Esophagus squamous epithelium (tissue), 5 donors: ENCODE measurements at places on chromosomes 16 and 17.

- no peak for DNase-seq
These were observed 10.8 kb downstream of the TAT start for GRCh38 chr16:71565812-71566700.

DNA sequence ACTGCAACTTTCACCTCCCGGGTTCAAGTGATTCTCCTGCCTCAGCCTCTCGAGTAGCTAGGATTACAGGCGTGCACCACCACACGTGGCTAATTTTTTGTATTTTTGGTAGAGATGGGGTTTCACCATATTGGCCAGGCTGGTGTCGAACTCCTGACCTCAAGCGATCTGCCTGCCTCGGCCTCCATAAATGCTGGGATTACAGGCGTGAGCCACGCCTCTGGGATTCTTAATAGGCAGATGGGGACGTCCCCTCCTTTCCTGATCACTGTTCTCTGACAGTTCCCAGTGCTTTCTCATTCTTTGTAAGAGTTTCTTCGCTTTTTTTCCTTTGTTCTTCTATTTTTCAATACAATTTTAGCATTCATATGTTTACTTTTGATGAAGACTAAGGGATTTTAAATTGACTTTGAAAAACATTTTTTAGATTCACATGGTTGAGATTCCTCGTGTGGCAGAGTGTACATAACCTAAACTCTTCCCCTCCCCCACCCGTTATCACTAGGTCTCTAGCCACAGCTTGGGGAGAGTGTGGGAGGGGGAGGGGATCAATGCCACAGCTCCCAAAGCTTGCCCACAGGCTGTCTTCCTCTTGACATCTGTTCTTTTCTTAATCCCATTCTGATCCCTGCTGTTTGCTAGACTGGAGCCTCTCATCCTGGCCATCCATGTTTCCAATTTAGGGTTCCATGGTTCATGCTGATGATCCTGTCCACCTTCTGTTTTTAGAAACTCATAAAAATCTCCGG, 11.0 kb downstream of the ADORA2B start:
- no peak for DNase-seq

- DNase-seq, result no peak
These were observed 73.3 kb downstream of the XYLT1 start for GRCh38 chr16:17397499-17397891.

- no peak for DNase-seq
These were observed 5.9 kb downstream of the GIT1 start for GRCh38 chr17:29583324-29584248.

DNA sequence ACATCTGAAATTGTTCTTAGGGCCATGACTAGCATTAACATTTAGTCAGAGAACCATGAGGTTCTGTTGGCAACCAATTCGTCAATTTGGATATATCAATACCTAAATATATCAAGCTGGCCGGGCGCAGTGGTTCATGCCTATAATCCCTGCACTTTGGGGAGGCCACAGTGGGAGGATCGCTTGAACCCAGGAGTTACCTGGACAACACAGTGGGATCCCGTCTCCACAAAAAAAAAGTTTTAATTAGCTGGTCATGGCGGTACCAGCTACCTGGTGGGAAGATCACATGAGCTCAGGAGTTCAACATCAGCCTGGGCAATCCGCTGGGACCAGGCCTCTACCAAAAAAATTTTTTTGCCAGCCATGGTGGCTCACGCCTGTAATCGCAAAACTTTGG, 8.4 kb downstream of the YWHAE start:
- no peak for DNase-seq

DNA sequence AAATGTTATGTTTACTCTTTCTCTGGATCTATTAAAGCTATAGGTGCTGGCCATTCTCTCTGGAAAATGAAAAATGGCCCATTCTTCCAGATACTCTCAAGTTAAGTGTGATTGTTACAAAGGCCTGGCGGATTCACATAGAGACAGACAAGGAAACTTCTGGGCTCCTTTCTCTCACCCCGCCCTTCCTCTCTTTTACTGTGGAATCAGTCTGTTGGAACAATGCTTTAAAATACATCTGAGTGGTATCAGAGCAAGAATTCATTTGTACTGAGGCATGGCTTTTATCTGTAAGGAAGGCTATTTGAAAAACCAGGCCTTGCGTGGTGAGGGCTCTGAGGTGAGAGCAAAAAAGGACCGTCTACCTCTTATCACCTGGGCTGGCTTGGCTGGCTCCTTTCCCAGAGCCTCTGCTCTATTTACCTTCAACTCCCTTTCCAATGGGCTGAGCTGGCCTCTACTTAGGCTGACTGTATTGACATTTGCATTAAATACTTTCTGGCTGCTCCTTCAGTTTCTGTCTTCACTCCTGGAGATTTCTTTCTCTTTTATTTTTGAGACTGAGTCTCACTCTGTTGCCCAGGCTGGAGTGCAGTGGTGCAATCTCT, 274.0 kb downstream of the PHKB start:
- no peak for DNase-seq
